ENCODE measurements at places on chromosomes 12 and 14.

DNA sequence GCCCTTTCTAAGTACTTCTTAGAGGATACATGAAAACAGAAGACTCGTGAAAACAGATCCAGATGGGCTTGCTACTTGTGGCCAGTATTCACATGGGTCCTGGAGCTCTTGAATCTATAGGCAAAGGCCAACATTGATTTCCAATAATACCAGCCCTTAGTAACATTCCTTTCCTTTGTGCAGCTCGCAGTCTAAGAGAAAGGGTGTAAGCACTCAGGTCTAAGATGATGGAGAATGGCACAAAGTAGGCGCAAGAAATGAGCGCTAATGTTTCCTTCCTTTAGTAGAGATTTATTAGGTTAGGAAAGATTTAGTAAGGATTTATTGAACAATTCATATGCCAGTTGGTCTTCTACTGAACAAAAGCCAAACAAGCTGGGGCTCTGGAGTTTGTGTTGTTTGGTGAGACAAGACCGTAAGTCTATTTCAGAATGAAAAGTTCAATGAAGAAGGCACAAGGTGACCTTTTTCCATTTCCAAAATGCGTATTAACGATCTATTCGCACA, 525 bp downstream of the RNU6-8 start:
- peak; percentile 67 for DNase-seq

DNA sequence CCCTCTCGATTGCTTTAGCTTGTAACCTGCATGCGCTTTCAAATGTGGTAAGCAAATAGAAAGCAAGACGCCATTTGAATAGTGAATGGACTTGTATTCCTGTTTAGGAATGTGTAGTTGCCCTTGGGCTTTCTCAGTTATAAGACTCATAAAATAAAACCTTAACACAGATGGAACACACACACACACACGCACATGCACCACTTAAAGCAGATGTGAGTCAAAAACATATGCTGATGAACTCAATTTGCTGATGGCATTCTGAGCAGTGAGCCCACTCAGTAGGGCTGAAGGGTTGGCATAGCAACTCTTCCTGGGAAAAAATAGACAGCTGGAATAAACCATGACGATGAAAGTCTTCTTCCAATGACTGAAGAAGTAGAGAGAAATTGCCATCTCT, 360.5 kb downstream of the APAF1 start:
- no peak for DNase-seq

- DNase-seq = no peak
Observed at GRCh38 chr12:115046805-115047204, 362.8 kb upstream of the TBX3 start.

GRCh38 chr14:92800525-92800924, 6.4 kb downstream of the GOLGA5 start:
- DNase-seq = no peak

- DNase-seq = no peak
Observed at GRCh38 chr14:87866116-87866515, 126.9 kb downstream of the GALC start.

- DNase-seq = no peak
Observed at GRCh38 chr14:68927956-68928675, 51.0 kb downstream of the ACTN1 start.

Measured in NCI-H1105 treated with DMSO at 0.1 percent for 48 hours (cell line).